ENCODE measurements at places on chromosomes 3 and 15.
A peak's percentile ranks its signal among the peaks of the same experiment; 100 is the strongest.

- DNase-seq: no peak
Observed at GRCh38 chr15:66679061-66679656, 22.9 kb upstream of the SMAD6 start.

GRCh38 chr3:69292959-69293574 lies 92.8 kb downstream of the FRMD4B start:
- DNase-seq: no peak

GRCh38 chr3:8458711-8459110 lies 42.9 kb upstream of the LMCD1 start:
- DNase-seq: no peak

DNA sequence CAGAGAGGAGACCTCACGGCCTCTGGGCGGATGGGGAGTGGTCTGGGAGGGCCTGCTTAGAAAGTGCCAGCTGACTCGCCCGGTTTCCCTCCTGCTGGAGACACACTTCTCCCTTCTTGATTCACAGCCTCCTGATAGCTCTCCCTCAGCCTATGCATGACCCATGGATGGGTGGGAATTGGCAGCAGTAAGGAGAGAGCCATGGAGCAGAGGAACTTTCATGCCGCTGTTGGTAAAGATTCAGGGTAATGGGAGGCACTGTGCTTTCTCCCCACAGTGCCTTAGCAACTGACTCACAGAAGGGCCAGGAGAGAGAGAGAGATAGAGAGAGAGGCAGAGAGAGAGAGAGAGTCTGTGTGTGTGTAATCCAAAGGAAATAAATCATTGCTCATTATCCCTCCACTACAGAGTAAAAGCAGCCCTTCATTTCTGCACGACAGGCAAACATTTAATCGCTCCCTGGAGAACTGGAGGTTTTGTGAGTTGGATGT lies 82.8 kb downstream of the SEMA5B start:
- no peak for DNase-seq

GRCh38 chr3:84974347-84974746 lies 15.6 kb downstream of the CADM2 start:
- no peak for DNase-seq

DNA sequence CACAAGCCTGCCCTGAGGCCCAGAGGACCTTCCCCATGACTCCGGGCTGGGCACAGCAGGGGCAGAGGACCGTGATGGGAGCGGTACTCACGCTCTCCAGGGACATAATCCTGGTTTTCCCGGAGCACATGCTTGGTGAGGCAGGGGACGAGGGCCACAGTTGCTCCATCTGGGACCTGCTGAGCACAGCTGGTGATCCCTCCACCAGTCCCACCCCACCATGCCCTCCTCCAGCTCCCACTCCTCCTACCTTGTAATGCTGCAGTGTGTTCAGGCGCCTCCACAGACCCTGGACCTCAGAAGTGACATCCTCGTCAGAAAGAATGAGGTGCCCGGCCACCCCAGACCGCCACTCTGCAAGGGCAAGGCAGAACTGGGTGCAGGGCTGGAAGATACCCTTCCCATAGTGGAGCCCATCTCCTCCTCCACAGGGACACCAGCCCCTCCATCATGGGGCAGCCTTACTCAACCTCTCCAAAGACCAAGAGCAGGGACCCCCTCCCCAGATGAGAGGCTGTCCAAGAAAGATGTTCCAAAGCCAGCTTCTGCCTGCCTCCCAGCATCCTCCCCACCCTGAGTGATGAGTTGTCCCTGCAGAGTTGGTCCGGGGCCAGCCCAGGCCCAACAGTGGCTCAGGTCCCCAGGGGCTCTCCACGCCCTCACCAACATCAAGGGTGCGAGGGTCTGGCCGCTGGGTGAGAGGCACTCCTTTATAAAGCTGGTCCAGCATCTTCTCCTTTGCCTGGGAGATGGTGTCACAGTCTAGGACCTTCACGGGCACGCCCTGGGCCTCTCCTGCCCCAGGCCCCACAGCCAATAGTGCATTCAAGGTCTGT lies 19.5 kb downstream of the PLXNB1 start:
- DNase-seq: no peak

DNA sequence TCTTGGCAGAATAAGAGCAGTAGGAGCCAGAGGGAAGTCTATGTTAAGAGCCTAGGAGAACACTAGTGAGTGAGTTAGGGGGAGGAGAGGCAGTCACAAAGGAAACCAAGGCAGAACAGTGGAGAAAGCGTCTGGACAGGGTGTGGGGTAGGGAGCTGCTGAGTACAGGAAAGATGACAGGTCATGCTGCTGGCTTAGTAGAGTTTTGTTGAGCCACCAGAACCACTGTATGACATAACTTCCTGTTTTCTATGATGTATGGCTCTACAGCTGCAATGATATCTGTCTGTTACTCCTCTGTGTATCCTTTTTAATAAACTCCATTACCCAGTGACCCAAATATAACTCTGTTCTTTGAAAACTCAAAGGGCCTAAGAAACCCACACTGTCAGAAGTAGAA lies 10.6 kb upstream of the STT3B start:
- DNase-seq: peak; percentile 65

GRCh38 chr15:46848704-46849103 lies 868.6 kb upstream of the SEMA6D start:
- no peak for DNase-seq

- DNase-seq: no peak
Observed at GRCh38 chr3:22157848-22158247, 406.8 kb upstream of the ZNF385D start.

GRCh38 chr3:108677811-108678210 lies 79.4 kb downstream of the RETNLB start:
- no peak for DNase-seq

- no peak for DNase-seq
Observed at GRCh38 chr15:40825661-40826422, 2.7 kb downstream of the PPP1R14D start.

GRCh38 chr3:194757647-194758061 lies 72.0 kb downstream of the FAM43A start:
- no peak for DNase-seq

DNA sequence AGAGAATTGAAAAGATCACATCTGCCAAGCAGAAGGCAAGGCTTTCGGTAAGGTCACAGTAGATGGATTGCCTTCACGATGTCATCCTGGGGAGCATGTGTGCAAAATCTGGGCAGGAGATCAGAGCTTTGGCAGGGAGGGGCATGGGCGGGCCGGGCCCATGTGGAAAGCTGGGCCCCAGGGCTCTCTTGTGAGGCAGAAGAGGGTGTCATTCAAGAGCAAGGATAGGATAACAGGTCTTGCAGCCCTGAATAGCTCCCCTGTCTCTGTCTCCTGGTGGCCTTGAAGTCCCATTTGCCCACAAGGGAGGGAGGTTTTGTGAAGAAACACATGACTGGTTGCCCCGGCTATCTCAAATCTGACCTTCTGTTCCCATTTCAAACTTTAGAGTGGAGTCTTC lies 172.0 kb downstream of the OPA1 start:
- DNase-seq: no peak

- no peak for DNase-seq
Observed at GRCh38 chr15:89138999-89139612, 50.9 kb downstream of the ABHD2 start.

DNA sequence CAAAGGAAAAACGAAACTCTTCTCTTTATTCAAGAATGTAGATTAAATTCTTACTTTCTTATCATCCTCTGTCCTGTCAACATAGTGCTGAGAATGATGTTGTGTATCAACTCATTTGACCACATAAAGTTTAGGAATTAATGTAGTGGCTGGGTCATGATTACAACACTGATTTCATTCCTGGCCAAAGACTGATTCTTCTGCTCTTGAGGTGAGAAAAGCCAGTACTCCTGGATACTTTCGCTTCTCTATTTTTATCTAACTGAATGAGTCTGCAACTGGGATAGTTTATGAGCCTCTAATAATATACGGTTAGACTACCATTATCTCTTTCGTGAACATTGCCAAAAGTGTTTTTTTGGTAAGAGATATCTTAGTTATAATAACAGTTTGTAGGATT lies 173.0 kb downstream of the LPP start:
- DNase-seq: no peak

DNA sequence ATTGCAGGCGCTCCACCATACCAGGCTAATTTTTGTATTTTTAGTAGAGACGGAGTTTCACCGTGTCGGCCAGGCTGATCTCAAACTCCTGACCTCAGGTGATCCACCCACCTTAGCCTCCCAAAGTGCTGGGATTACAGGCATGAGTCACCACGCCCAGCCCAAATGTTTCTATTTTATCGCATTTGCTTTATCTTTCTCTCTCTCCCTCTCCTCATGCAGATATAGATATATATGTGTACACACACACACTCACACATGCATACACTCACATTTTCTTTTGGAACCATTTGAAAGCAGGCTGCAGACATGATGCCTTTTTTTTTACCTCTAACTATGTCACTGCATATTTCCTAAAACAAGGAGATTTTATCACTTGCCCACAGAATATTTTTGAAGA lies 7.3 kb upstream of the MCCC1 start:
- no peak for DNase-seq

GRCh38 chr15:76169911-76170800 lies 110.4 kb downstream of the TMEM266 start:
- peak; percentile 52 for DNase-seq

DNA sequence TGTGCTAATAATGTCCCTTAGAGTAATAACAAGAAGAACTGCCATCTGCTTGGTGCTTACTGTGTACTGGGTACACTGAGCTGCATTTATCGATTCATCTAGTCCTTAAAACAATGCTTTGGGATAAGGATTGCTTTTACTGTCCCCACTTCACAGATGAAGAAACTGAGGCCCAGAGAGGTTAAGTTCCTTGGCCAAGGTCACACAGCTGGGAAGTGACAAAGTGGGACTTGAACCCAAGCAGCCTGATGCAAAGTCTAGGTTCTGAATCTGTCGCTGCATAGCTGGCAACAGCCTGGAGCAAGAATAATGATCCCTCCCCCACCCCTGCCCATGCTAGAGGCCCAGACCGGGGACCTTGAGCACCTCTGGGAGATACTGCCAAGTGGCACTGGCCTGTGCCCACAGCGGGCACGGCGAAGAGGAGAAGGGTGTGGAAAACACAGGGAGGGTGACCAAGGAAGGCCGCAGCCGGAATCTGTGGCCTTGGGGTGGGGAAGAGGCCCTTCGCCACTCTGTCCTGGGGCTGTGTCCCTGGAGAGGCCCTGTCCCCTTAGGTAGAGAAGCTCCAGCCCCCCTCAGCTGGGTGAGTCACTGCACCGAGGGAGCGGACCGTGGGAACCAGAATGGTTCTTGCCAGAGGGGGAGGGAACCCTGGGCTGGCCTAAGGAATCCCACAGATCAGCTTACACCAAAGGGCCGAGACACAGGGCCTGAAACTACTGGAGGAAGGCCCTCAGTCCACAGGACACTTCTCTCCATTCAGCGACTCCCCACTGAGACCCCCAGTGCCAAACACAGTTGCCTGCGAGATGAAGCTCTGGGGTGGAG lies 3.5 kb downstream of the PLXND1 start:
- DNase-seq: peak; percentile 50

DNA sequence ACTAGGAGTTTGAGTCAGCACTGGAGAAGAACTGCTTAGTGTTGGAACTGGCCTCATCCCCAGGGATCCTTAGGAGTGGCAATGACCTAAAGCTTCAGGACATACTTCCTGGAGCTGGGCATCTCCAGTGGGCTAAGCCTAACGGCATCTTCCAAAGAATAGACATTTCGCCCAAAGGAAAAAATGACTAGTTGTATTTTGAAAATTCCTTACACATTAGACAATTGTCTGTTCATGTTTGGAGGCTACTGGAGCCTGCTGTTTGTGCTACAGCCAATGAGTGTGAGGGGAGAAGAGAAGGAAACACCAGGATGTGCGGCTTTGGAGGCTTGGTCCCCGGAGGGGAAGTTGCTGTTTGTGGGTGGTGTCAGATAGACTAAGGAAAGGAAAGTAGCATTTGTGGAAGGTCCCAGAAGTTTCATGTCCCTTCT lies 77.6 kb downstream of the POLR2M start:
- DNase-seq: peak; percentile 37

GRCh38 chr15:61169904-61170695 lies 59.0 kb downstream of the RORA start:
- DNase-seq: no peak

DNA sequence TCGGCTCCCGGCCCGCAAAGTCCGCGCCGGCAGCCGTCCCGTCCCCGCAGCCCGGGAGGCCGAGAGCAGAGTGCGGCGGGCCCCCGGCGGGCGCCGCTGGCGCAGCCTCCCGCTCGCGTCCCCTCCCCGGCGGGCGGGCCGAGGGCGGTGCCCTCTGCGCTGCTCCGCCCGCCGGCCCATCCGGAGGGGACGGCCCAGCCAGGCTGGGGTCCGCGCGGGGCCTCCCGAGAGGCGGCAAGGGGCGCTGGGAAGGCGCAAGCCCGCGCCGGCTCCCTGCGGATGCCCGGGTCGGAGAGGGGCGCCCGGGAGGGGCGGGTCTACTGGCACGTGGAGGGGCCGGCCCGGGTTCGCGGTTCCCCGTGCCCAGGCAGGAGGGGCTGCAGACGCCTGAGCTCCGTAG lies at the start of the genes CLCN2 and POLR2H:
TSS of gene CLCN2 (minus strand) at position 74 of the 400 bp plus-strand sequence. CDS start 126 bp downstream, outside the sequence.
TSS of gene POLR2H (plus strand) at position 179 of the 400 bp plus-strand sequence. CDS start 1,783 bp downstream, outside the sequence.
- DNase-seq: peak; percentile 27

DNA sequence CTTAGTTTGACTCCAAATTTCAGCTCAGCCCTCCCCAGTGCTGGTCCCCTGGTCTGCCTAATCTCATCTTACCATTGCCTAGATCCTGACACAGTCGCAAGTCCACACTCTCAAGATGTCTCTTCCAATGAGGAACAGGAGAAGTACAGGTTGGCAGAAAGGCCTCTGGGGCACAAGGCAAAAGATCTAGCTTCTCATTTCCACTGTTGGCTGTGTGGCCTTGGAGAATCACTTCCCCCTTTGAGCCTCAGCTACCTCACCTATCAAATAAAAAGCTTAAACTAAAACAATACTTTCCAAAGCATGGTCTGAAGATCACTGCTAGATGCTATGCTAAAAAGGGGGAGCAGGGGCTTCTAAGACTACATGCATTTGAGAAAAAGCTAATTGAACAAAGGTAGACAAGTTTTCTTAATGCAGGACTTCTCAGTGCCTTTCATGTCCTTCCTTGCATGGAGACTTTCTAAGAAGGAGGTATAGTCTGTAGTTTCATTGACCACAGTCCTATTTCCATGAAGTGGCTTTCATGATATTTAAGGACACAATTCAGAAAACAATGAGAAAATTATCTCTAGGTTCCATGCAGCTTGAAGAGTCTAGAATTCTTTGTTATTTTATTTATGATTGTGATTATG lies 118.0 kb upstream of the RAD18 start:
- DNase-seq: peak; percentile 21

- DNase-seq: no peak
Observed at GRCh38 chr3:133280586-133280985, 119.3 kb upstream of the BFSP2 start.

GRCh38 chr3:190860521-190860920 lies 2.0 kb downstream of the GMNC start:
- no peak for DNase-seq

DNA sequence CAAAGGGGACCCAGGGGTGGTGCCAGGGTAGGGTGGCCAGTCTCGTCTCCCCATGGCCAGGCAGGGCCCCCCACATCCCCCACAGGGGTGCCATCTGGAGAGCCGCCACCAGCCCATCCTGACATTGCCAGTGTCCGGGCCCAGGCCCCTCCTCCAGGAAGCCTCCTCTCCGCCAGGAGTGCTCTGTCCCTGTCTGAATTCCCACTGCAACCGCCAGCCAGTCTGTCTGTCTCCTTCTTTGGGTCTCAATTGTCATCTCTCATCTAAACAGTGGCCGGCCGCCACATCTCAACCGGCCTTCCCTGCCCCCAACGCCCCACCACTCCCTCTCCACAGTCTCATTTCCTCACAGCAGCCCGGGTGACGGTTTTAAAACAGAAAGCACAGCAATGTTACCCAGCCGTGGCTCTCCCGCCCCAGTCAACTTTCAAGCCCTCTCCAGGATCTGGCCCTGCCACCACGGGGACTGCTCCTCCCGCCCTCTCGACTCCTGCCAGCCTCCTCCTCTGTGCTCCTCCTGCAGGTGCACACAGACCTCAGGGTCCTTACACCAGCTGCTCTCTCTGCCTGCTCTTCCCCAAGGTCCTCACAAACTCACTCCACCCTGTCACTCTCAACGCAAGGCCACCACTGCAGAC lies 57.0 kb downstream of the IQSEC1 start:
- peak; percentile 75 for DNase-seq
